Stimulated activated CD8-positive, alpha-beta memory T cell treated with anti-CD3 and anti-CD28 coated beads, Interleukin-7, amount 100 ng/mL, for 4 hours (primary cell): ENCODE measurements at places on chromosomes 4 and X.

GRCh38 chr4:6568689-6569332, 6.2 kb upstream of the MAN2B2 start:
- no peak for DNase-seq

DNA sequence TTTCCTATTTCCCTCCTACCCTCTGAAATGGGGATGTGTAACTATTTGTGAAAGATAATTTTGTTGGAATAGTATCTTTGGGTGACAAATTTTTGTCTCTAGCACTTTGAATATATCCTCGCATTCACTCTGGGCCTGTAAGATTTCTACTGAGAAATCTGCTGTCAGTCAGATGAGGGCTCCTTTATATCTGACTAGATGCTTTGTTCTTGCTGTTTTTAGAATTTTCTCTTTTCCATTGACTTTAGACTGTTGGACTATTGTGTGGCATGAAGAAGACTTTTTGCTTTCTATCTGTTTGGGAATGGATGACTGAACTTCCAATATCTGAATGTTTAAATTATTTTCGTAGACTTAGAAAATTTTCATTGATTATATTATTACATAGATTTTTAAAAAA, 54.2 kb upstream of the GRID2 start:
- no peak for DNase-seq

GRCh38 chrX:106939566-106939965, 19.4 kb downstream of the CLDN2 start:
- DNase-seq = no peak

DNA sequence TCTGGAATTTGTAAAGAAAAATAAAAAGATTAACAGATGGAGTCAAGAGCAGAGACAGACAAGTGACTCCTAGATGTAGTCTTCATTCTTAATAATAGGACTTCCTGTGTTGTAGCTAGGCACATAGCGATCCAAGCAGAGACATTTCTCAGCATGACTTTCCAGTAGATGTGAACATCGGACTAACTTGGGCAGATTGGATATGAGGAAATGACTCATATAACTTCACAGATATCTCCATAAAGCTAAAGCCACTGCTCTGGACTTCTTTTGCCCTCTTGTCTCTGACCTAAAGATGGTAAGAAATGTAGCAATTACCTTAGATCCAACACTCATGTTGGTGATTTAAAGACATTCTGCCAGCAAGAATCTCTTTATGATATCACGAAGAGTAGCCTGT, 131.7 kb downstream of the EPHA5 start:
- no peak for DNase-seq

DNA sequence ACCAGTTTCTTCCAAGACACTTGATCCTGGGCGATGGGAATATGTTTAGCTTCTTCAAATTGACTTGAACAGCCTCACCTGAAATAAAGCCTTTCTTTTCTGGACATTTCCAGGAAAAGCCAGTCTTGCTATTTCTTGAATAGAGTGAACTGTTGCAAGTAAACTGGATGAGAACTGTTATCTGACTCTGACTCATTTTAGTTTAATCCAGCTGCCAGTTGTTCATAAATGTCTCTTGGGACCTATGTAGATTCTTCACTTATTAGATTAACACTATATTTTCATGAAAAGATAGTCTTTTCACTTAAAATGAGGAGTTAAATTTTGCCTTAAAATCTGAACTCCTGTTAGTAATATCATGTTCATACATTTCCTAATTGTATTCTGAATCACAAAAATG, 615.4 kb upstream of the GALNT7 start:
- DNase-seq = no peak

- no peak for DNase-seq
Observed at GRCh38 chrX:134963041-134963440, 27.8 kb upstream of the SMIM10 start.

- DNase-seq = no peak
Observed at GRCh38 chrX:78375894-78376293, 48.5 kb upstream of the CYSLTR1 start.

DNA sequence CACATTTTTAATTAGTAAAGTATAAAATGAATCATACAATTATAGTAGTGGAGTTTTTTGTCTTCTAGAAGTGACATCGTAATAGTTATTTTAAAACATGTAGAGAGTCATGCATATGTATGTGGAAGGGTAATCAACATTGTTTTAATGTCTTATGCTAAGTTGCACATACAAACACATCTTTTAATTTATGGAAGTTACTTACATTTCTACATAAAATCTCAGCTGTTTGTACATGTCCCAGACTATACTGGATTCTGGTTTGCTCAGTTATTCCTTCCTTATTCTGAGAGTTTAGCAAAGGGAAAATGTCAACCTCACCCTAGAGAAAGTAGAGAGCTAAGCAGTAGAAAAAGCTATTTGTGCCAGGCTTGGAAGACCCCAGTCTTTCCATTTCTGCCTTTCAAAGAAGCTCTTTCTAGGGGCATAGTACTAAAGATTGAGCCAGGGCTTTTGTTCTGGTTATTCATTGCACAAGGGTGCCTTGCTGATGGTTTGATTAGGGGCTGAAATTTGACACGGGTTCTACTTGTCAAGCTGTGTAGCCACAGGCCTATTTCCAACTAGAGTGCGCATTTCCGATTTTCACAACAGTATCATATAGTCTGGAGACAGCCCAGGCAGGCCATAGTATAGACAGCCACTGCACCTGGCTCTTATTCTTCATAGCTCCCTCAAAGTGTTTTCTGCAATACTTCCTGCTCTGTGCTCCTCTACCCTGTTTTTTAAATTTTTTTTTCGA, 106.3 kb downstream of the RPA4 start:
- no peak for DNase-seq

DNA sequence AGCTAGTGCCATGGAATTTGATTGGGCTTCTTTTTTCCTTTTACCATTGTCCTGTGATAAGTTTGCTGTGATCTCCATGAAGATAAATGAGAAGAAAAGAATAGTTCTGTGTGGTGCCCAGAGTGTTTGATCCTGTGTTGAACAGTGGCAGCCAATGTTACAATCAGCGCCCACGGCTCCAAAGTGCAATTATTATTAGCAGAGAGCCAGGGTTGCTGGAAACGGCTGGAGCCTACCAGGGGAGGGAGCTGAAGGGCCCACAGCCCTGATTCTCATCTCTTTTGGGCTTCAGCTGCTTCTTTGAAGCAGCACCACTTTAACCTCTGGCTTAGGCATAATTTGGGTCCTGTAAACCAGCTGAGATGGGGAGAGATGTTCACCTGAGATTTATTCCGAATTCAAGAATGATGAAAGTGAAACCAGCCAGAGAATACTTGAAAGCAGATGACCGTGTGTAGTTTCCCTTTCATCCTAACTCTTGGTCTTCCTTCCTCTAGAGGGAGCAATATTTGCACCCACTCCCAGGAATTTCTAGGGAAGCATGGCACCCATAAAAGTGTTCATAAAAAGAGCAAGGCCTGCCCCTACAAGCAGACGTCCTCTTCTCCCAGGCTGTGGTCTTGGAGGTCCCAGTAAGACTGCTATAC, 298.3 kb downstream of the EVC2 start:
- no peak for DNase-seq

DNA sequence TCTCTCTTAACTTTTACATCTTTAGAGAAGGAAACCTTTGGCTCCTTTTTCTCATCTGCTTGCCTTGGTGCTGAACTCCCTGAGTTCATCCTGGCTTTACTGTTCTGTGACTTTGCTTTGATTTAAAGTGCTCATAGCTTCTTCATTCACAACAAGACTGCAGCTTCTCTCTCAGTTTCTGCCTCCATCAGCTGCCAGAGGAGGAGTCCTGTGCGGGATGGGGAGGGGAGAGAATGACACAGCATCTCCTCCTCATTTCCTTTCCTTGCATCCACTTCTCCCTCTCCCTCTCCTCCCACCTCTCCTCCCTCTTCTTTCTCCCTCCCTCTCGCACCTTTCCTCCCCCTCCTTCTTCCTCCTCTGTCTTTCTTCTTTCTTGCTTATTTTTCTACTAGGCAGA, 42.0 kb downstream of the CBLL2 start:
- DNase-seq = no peak

DNA sequence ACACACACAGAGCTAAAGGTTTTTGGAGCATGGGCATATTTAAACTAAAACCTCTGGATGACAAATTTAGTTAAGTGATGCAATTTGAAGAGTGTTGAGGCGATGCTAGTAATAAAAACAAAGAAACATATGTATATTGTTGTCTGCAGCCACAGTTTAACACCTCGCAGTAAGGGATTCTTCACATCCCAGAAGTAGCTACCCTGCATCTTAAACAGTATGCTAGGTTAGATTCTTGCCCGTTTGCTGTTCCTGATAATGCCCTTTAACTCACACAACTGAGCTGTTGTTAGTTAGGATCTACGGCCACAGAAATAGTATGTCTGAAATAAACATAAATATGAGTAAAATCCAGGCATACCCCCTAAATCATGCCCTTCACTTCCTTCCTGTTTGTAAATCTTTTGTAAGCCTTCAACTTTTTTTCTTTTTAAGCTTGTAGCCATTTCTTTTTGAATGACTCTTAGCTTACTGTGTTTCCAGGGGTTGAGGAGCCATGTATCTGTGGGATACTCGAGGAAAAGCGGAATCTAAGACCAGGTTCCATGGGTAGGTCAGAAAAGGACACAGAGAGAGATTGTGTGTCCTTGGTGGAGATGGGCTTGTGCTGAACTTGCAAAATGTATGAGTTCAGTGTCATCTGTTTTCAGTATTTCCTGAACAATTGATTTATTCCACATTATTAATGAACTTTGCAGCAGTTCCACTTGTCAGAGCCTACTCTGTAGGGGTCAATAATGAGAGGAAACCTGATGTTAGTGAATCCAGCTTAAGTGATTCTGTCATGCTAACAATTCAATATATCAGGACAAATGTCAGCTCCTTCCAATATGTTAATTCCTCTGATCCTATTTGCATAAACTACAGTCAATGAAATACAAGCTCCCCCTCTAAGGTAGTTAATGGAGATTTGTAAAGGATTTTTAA, 349.6 kb downstream of the GPAT3 start:
- DNase-seq = no peak

DNA sequence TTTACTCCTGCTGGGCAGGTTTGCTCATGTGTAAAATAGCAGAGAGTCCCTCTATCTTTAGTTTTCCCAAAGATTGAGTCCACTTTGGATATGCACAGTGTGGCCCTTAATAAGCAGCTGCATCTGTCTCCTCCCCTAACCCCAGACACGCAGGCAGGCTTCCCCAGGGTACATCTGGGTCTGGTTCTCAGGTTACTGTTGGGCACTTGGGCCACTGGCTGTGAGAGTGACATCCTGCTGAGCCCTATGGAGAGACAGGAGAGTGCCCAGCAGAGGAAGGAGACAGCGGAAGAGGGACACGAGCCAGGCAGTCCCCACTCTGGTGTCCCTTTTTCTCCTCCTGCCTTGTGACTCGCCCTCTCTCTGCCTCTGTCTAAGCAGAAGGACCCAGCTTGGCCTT, 16.0 kb downstream of the XK start:
- DNase-seq = no peak

- DNase-seq = no peak
Observed at GRCh38 chrX:115591856-115592842, 31.2 kb downstream of the PLS3 start.

DNA sequence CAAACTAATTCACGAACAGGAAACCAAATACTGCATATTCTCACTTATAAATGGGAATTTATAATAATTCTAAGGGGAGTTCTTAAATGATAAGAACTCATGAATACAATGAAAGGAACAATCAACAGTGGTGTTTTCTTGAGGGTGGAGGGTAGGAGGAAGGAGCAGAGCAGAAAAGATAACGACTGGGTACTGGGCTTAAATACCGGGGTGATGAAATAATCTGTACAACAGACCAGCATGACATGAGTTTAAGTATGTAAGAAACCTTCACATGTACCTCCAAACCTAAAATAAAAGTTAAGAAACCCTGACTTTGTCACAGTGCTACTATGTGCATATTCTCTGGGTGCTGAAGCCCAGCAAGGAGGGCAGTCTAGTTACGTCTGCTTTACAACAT, 6.6 kb downstream of the FREM3 start:
- no peak for DNase-seq

- no peak for DNase-seq
Observed at GRCh38 chr4:40264995-40265909, 68.4 kb downstream of the RHOH start.

DNA sequence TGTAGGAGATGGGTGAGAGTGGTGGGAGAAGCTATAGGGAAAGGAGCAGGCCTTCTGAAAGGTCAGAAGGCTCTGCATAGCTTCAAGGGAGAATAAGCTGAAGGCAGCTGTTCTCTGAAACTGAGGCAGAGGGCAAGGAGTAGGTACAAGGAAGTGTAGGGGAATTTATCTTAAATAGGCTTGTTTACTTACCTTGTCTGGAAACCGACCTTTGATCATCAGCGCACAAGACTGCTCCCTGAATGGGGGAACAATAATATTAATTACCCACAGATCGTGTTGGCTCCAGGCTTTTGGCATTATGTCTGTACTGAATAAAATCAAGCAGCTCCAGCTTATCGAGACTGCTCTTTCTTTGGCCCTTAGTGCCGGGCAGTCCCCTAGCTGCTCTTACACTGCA, 175.5 kb upstream of the MAGEB16 start:
- no peak for DNase-seq

DNA sequence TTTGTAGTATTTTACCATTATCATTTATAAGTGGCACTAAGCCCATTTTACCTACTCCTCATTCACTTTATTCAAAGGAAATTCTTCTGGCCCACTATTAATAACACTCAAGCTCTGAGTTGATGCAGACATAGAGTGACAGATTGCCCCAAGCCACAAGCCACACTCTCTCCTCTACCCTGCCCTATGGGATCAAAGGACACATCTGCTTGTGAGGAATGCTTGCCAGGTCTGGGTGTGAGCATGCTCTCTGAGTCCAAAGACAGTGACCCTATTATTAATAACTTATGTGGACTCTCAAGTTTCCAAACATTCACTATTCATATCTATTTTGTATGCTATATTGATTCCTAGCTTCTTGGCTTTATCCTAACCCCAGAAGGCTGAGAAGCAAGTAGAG, 18.5 kb downstream of the ETNPPL start:
- DNase-seq = no peak

GRCh38 chr4:132824761-132825160, 324.3 kb upstream of the PCDH10 start:
- no peak for DNase-seq

- DNase-seq = no peak
Observed at GRCh38 chrX:43813898-43814297, 68.4 kb downstream of the MAOB start.

- DNase-seq = no peak
Observed at GRCh38 chr4:41718907-41719306, 29.6 kb downstream of the PHOX2B start.

DNA sequence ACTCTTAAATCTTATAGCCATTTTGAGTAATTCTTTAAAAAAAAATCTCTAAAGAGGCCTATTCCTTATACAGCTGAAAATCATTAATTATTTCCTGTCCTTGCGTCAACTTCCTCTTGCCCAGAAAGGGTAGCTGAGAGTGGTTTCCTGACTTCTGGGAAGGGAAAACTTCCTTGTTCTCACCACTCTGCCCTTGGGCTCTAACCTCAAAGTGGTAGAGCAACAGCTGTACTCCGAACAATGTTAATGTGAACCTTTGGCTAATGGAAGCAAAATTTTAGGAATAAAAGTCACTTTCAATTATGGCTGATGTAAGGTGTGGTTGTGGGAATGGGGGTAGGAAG, 15.3 kb downstream of the KLHL2 start:
- DNase-seq = no peak

- DNase-seq = peak; percentile 33
Observed at GRCh38 chrX:107450823-107451509, 1.5 kb downstream of the FRMPD3 start.

GRCh38 chrX:101460669-101461068, 24.6 kb upstream of the ARMCX4 start:
- DNase-seq = no peak
